ENCODE measurements at places on chromosomes 7 and 10.
A peak's percentile ranks its signal among the peaks of the same experiment; 100 is the strongest.

GRCh38 chr10:43809211-43809930, 160.7 kb upstream of the ZNF32 start:
- H3K27me3 ChIP-seq = no peaks in the 10 kb centered on the region
- H3K27ac ChIP-seq = no peak overlapping the region
- no peaks in the 10 kb centered on the region for H3K4me1 ChIP-seq
- H3K4me3 ChIP-seq = no peak overlapping the region
- H3K36me3 ChIP-seq = no peaks in the 10 kb centered on the region

GRCh38 chr10:132946806-132947546, 4.6 kb upstream of the CFAP46 start:
- H3K27me3 ChIP-seq = peaks cover 17% of the 10 kb centered on the region
- no peak for DNase-seq
- H3K4me1 ChIP-seq = no peaks in the 10 kb centered on the region
- H3K36me3 ChIP-seq = no peaks in the 10 kb centered on the region
- H3K27ac ChIP-seq = no peak overlapping the region
- no peak overlapping the region for H3K4me3 ChIP-seq

DNA sequence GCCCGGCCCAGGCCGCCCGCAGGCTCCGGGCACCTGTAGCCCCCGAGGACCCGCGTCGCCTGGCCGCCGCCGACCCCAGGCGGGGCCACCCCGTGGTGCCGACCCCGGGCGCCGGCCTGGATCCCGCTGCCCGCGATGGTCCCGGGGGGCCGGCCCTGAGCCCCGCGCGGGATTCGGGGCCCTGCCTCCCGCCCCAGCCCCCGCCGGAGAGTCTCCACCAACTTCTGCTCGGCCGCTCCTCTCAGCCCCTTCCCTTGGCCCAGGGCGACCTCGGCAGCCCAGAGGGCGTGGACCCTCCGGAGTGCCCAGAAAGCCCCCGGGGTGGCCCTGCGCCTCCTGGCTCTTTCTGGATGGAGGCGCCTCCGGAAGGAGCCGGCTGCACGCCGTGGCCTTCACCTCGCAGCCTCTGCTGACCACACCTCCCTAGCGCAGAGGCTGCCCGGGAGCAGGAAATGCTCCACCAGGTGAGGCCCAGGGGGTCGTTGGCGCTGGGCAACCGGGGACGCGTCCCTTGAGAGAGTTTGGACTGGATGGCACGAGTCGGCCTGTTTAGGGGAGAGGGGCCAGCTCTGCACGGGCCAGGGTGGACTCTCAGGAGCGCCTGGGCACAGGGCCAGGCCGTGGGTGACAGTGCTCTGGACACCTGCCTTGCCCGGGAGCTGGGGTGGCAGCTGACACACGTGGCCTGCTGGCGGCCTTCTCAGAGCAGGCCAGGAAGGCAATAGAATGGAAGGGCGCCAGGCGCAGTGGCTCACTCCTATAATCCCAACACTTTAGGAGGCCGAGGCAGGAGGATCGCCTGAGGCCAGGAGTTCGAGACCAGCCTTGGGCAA, 529 bp downstream of the ZNF853 start:
- H3K36me3 ChIP-seq = peaks cover 1% of the 10 kb centered on the region
- H3K4me3 ChIP-seq = peak overlapping the region; percentile 56
- no peak overlapping the region for H3K27ac ChIP-seq

DNA sequence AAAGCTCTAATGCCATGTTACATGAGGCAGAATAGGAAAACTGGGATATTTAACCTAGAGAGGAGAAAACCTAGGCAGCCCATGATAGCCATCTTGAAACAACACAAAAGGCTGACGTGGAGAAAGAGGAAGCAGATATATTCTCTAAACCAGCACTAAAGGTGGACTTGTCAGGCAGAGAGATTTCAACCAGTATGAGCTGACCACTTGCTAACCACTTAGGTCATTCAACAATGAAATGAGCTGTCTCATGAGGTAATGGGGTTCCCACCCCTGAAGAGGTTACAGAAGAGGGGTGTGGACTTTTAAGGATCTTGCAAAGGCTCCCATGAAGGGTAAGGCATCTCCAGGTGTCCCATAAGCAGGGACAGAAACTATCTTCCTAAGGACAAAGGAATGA, 26.8 kb upstream of the EGR2 start:
- no peak for DNase-seq
- H3K4me3 ChIP-seq = no peak overlapping the region
- H3K36me3 ChIP-seq = no peaks in the 10 kb centered on the region
- no peaks in the 10 kb centered on the region for H3K4me1 ChIP-seq
- H3K27ac ChIP-seq = no peak overlapping the region

- no peaks in the 10 kb centered on the region for H3K27me3 ChIP-seq
- no peak overlapping the region for H3K27ac ChIP-seq
- DNase-seq = no peak
- no peaks in the 10 kb centered on the region for H3K4me1 ChIP-seq
- no peaks in the 10 kb centered on the region for H3K36me3 ChIP-seq
Observed at GRCh38 chr7:93156884-93157283, 8.7 kb upstream of the SAMD9L start.

All from breast epithelium (tissue), 4 donors.